ENCODE measurements at places on chromosomes 4 and X.

DNA sequence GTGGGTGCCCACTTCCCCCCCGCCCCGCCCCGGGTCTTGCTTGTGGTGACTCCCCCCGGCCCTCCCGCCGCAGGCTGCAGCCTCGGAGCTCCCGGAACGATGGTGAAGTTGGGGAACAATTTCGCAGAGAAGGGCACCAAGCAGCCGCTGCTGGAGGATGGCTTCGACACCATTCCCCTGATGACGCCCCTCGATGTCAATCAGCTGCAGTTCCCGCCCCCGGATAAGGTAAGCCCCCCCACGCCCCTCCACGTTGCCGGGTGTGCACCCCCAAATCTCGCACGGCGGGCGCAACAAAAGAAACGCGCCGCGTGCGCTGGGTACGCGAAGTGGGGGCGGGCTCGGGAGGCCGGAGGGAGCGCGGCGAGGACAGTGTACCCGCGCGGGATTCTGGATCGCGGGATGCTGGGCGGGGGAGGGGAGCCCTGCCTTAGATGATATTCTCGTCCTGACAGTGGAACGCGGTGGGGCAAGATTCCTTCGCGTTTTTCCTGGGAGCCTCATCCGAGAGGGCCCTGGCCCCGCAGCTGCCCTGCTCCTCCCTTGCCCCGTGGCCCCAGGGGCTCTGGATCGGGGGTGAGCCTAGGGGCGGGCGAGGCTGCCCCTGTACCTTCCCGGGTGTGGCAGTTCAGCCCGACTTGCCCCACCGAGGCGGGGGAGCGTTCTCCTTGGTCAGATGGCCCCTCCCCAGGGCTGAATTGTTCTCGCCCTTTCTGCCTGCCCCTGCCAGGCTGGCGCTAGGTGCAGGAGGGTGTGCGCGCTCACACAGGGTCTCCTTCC lies 819 bp downstream of the NSG1 start:
- DNase-seq = no peak

DNA sequence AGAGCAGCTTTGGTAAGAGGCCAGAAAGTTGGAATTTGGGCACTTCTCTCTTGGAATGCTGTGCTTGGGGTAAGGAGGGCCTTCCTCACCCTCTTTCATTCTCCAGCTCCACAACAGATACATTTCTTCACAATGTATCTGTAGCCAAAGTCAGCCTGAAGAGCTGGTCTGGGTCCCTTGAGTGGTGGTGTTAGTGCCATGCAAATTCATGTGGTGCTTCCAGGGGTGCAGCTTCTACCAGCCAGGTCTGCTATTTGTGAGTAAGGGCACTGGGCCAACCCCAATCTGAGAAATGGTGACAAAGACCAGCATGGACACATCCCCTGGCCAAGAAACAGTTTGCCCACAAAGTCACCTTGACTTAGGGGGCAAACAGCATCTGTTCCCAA lies 17.8 kb downstream of the AMER1 start:
- DNase-seq = no peak

GRCh38 chr4:24559889-24560288 lies 24.5 kb downstream of the DHX15 start:
- no peak for DNase-seq

DNA sequence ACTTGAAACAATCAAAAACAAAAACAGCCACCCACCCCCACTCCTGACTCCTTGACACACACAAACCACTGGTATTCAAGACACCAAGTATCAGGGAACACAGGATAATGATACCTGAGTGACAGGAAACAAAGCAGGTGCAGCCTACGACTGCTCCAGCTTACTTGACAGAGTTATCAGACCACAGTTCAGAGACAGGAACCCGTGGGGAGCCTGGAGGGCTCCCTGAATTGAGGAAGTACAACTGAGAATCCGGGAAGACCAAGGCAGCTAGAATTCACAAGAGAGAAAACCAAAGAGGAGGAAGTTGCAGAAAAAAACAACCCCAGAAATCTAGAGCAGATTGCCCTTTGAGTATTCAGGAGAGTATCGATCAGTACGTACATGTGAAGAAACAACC lies 20.5 kb downstream of the COMMD8 start:
- no peak for DNase-seq

DNA sequence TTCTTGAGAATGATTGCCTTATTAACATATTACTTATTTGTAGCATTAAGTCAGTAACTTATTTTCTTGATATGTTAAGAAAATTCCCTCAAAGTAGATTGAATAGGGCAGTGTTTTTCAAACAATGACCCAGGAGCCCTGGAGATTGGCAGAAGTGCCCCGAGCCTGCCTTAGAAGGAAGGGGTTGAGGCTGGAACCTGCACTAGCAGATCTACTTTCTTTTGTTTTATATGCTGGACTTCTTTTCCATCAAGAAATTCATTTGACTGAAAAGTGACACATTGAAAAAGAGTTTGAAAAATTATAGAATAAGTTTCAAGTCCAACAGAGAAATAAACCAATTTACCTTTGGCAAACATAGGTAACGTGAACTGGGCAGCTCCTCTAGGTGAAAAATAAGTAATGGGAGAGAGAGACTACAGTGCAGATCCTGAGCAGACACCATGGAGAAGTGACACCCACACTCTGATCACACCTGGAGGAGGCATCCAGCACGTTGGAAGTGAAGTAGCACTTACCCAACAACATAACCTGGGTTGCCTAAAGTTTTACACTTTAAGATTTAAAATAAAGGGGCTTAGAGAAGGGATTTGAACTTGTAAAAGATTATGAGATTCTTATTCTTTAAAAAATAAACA lies 18.6 kb downstream of the ARSJ start:
- no peak for DNase-seq

- DNase-seq = no peak
Measured at GRCh38 chrX:100098660-100099375, 311.3 kb downstream of the PCDH19 start.

GRCh38 chr4:14165222-14165920 lies 537.8 kb upstream of the BOD1L1 start:
- DNase-seq = no peak

DNA sequence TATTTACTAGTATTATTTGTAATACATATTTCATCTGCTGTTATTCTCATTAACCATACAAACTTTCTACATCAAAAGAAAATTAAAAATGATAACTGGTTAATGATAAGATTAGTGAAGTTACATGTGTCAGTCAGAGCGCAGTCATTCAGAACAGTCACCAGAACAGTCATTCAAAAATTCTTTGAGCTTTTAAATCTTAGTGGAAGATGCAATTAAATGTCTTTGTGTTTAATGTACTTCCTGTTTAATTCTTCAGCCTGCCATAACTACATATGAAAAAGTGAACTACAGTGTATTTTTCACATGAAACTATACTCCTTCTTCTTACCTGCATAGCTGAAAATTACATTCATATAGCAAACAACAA lies 179.7 kb upstream of the NDST4 start:
- DNase-seq = no peak

GRCh38 chr4:11014199-11014598 lies 329.6 kb upstream of the CLNK start:
- no peak for DNase-seq

GRCh38 chrX:40227125-40227524 lies 129.4 kb upstream of the BCOR start:
- no peak for DNase-seq

Data from PC-9 (cell line).